Cortex of kidney (tissue), 1 donor: ENCODE measurements at places on chromosomes 4 and X.

- DNase-seq, result no peak
Measured at GRCh38 chr4:177489471-177490246, 47.4 kb upstream of the AGA start.

GRCh38 chrX:149760965-149761364 is 12.9 kb upstream of the HSFX1 start:
- DNase-seq, result no peak

GRCh38 chr4:36280555-36280954 is 861 bp upstream of the DTHD1 start:
- DNase-seq, result no peak

- DNase-seq, result no peak
Measured at GRCh38 chr4:105622269-105622668, 69.8 kb downstream of the ARHGEF38 start.

GRCh38 chr4:81502564-81502963 is 30.9 kb upstream of the RASGEF1B start:
- no peak for DNase-seq

DNA sequence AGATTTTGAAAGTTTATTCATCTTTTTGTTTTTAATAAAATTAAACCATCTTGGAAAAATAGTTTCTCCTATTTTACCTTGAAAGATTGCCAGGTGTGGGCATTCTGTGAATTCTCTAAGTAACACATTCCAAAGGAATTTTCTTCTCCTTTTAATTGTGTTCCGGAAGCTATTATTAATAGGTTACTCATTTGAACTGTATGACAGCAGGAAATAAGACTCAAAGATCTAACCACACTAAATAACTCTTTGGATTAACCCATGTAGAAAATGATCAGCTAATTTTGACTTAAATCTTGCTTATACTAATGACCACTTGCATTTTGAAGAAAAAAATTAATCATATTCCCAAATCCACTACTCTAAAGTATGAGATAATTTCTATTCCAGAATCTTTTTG is 17.6 kb upstream of the CCNI start:
- no peak for DNase-seq

GRCh38 chrX:46620505-46620904 is 46.9 kb downstream of the CHST7 start:
- DNase-seq, result no peak

DNA sequence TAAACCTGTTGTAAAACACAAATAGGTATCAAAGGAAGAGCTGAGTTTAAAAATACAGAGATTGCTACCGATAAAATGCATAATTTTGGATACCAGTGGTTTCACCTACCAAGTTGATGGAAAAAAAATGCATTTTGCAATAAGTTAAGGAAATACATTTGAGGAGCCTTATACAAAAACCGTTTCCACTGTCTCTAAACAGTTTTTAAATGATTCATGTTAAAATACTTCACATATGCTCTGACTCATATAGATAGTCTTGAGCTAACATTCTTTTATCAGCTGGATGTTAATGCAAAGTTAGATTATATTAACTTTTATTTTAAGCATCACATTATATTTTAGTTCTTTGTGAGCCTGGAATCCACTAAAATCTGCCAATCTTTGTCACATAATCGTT is 50.6 kb upstream of the ANKRD17 start:
- no peak for DNase-seq

GRCh38 chr4:21645776-21646175 is 302.8 kb downstream of the KCNIP4 start:
- no peak for DNase-seq

DNA sequence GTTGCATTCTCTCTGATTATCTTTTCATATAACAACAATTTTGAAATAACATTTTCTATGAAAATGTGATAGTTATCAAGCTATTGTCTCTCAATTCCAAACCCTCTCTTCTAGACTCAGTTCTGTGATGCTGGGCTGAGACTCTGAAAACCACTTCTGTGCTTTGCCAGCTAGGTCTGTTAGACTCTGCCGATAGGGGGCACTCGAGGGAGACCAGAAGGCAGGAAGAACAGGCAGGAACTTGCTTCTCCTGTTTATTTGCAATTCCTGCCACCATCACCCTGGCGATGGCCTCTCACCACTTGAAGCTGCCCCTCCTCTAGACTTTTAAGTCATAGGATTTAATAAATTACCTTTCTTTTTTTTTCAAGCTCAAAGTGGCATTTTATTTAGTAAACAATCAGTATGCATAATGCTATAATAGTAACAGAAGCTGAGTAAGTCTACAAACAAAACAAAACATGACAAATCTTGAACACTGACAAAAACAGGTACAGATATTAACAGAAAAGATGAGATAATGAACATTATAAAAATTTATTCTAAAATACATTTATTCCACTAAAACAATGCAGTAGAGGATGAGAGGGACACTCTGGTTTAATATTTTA is 49.7 kb downstream of the RASL11B start:
- no peak for DNase-seq

- DNase-seq, result no peak
Measured at GRCh38 chr4:73912191-73912590, 43.0 kb downstream of the CXCL1 start.

- DNase-seq, result no peak
Measured at GRCh38 chr4:11416071-11416766, 12.5 kb downstream of the HS3ST1 start.

DNA sequence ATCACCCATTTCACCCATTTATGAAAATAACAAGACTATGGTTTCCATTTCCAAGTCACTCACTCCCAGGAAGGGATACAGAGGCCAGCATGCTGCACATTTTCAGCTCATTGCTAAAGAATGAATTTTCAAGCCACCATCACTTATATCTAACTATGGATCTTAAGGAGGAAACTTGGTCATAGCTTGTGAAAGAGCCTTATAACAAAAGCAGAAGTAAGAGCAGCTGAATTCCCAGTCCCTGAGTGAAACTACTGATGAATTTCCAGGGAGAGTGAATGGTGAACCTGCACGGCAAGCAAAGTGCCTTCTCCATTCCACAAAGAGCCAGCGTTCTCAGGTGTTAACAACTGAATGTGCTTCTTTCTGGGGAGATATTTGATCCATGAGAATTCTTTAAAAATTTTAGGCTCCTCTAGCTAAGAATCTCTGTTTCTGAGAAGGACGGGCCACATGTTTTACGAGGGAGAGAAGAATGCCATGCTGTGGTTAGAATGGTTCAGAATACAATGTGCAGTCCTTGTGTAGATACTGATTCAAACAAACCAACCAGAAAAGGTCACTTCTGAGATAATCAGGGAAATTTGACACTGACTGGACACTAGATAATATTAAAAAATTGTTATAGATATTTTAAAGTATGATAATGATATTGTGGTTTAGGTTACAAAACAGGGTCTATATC is 24.0 kb downstream of the BTC start:
- DNase-seq, result no peak

- no peak for DNase-seq
Measured at GRCh38 chr4:16205298-16206164, 20.7 kb downstream of the TAPT1 start.

GRCh38 chr4:158870282-158870625 is 101.4 kb downstream of the FNIP2 start:
- no peak for DNase-seq

GRCh38 chr4:985123-985830 is 1.6 kb upstream of the IDUA start:
- DNase-seq, result no peak

GRCh38 chr4:173530326-173531085 is 477 bp upstream of the HAND2 start:
- DNase-seq, result no peak

DNA sequence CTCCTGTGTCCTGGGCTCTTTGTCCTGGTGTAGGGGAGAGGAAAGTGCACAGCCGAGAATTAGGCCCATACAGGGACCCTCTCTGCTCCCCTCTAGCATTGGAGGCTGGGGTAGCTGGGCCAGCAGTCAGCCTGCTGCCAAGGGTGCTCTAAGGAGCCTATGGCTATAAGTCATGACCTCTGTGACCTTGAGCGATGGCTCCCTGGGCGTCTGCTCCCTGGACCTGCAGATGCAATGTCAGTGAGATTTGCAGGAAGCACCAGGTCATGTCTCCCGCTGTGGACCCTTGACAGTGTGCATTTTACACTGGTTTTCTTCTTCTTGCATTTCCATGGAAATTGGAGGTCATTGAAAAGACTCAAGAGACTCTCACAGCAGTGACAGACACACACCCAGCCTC is 234.1 kb upstream of the PSAPL1 start:
- no peak for DNase-seq

DNA sequence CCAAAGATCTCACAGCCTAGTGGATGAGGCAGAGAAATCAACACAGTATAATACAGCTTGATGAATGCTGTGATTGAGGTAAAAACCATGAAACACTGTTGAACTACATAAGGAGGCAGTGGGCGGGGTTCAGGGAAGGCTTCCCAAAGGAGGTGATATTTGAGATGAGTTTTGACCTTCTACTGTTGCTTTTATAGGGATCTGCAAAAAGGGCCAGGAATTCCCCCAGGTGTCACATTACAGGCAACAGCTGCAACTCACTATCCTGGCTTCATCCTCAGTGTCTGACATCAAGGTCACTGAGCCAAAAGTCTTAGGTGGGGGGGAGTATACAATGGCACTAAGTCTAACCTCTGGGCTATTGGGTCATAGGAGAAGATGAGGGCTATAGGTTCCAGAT is 185.7 kb upstream of the NRK start:
- no peak for DNase-seq

- DNase-seq, result no peak
Measured at GRCh38 chr4:45409536-45409935, 683.2 kb upstream of the GNPDA2 start.

DNA sequence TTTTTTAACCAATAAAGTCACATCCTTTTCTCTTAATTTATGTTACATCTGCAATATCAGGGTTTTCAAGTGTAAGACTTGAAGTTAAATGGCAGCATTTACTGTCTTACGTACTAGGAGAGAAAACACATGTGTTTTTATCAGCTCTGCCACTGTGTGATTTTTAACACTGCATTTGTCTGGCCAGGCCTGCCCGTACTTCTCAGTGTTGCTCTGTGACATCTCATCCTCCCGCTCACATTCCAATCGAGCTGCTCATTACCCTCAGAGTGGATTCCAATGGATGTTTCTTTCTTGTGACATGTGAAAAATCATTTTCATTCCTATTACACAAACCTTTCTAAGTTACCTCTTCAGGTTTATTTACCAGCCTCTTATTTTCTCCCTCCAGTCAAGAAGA is 420.3 kb downstream of the FAT4 start:
- no peak for DNase-seq

DNA sequence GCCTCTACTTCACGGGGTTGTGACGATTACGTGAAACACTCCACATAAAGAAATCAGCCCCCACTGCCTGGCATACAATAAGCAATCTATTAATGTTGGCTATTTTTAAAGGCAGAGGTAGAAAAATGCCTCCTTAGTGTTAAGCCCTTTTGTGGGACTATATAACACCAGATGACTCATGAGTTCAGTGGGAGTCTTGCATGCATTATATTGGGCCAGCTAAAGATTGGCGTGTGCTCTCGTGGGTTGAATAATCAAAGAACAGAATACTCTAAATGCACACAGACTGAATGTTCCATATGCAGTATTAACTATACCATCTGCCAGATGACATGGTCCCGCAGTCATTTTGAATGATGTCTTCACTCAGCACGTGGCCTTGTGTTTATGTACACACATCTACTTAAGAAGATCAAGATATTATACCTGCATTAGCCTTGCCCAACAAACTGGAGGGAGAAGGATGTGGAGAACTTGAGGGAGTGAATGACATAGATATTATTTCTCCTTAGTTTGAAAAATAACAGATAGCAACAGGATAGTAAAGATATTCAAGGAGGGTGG is 85.0 kb upstream of the MYOZ2 start:
- no peak for DNase-seq

- no peak for DNase-seq
Measured at GRCh38 chrX:99722094-99722493, 688.0 kb downstream of the PCDH19 start.

DNA sequence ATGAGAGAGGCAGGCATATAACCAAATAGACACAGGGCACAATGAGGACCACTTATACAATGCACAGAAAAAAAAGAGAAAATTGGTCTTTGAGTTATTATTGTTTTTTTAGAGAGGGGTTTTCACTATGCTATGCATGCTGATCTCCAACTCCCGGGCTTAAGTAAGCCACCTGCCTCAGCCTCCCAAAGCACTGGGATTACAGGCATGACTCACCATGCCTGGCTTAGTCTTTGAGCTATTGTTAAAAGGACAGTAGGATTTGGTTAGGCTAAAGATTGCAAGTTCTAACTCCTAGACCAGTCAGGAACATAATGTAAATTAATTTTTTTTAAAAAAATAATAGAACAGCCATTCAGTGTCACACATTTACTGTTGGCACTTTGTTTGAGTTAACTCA is 340.1 kb downstream of the GPAT3 start:
- DNase-seq, result no peak
